NCI-H460 (cell line): ENCODE measurements at places on chromosomes 1 and 21.

DNA sequence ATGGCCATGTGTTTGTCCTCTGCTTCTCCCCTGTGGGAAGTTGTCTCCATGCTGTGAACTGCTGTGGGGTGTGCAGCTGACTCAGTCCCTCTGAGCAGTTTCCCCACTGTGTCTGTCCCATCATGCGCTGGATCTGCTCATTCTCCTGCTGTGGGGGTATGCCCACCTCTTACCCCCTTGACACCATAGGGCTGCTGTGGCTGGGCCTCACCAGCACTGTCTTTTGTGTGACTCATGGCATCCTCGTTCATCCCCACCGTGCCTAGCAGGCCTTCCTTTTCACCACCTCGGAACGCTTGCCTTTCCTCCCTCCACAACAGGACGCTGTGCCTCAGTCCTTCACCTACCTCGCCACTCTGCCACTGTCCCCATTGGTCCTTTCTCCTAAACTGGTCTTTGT, 27.3 kb downstream of the VANGL2 start:
- no peak for DNase-seq

- DNase-seq: no peak
Measured at GRCh38 chr1:220272841-220273090, 513 bp upstream of the RAB3GAP2 start.

GRCh38 chr1:20185834-20186782, at the start of the genes PLA2G2C and UBXN10:
TSS of gene PLA2G2C (minus strand) at chr1:20186518. CDS start at chr1:20177363, 9,155 bp downstream.
TSS of gene UBXN10 (plus strand) at chr1:20186096. CDS start at chr1:20190562, 4,466 bp downstream.
- no peak for DNase-seq

DNA sequence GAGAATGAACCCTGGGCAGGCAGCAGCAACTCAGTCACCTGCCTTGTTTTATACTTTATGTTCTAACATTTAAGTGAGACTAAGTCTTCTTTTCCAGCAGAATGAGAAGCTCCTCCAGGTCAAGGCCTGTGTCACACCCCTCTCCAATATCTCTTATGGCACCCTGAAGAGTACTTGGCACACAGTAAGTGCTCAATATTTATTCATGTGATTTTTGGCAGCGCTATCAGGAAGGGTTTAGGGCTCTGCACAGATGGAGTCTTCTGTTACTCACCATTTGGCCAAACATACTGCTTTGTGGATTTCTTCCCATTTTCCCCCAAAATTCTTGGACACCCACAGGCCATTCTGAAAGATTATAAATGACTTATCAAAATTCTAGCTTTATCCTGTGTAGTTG, 43.8 kb upstream of the MYBPHL start:
- no peak for DNase-seq

GRCh38 chr21:15928686-15929425, 199.1 kb downstream of the USP25 start:
- no peak for DNase-seq

- no peak for DNase-seq
Measured at GRCh38 chr21:42496839-42497202, 797 bp upstream of the RSPH1 start.

- no peak for DNase-seq
Measured at GRCh38 chr1:9326596-9326995, 33.9 kb downstream of the SPSB1 start.

DNA sequence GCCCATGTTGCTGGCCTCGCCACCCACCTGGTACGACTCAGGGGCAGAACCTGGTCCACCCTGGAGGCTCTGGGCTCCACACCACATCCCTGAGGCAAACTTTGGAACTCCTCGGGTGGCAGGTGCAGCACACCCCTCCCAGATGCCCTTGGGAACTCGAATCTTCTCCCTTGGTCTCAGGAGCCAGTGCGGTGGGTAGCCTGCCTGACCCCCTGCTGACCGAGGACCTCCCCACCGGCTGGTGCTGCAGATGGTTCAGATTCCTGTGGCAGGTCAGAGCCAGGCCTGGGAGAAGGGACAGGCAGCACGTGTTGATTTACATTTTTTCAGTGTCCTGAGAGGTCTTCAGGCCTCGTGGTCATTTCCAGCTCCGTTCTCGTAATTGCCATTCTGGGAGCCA, 6.3 kb upstream of the CFAP410 start:
- DNase-seq: no peak

GRCh38 chr1:38072858-38073257, 26.3 kb upstream of the POU3F1 start:
- DNase-seq: no peak

GRCh38 chr21:26147535-26147934, 23.0 kb downstream of the APP start:
- no peak for DNase-seq

GRCh38 chr1:15226388-15227255, 20.4 kb upstream of the FHAD1 start:
- no peak for DNase-seq

DNA sequence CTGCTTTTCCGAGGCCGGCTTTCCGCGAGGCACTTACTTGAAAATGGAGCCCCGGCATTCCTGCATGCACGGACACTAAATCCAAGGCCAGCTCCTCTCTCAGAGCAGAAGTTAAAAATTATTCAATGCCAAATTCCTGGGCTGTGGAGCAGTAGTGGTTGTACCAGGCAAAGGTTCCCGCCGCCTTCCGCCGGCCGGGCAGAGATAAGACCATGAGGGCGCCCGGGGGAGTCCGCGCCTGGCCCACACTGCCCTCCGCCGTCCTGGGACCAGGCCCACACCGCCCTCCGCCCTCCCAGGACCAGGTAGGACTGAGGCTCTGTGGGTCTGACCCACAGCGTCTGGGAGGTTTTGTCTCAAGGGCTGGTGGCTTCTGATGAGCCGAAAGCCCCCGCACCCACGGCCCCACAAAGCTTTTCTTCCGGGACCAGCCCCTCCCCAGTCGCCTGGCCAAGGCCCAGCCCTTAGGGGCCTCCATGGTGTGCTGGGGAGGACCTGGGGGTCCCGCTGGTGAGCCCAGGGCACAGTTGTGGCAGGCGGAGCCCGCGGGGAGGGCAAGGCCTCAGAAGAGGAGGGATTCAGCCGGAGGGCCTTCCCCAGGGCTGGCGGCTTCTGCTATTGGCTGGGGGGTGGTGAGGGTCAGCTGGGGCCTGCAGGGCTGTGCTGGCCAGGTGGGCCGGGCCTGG, 12.7 kb upstream of the C1orf159 start:
- DNase-seq: no peak

- DNase-seq: no peak
Measured at GRCh38 chr1:73310797-73311381, 887.1 kb downstream of the LRRIQ3 start.

DNA sequence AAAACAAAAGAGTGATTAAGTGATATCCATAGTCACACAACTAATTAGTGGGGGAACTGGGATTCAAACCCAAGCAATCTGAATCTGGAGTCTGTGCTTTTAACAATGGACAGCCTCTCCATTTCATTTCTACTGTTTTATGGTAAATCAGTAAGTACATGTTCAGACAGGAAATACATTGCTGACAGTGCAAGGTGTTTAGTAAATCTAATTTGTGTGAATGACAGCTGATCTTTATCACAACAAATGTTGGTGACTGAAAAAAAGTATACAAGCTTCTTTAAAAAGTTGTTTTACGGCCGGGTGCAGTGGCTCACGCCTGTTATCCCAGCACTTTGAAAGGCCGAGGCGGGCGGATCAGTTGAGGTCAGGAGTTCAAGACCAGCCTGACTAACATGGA, 20.6 kb downstream of the DONSON start:
- DNase-seq: no peak

- DNase-seq: peak; percentile 72
Measured at GRCh38 chr1:183543619-183544204, 46.5 kb downstream of the NCF2 start.

GRCh38 chr1:61190153-61190552, 107.8 kb downstream of the NFIA start:
- no peak for DNase-seq

GRCh38 chr1:31955917-31956736, 18.0 kb upstream of the PTP4A2 start:
- peak; percentile 97 for DNase-seq

DNA sequence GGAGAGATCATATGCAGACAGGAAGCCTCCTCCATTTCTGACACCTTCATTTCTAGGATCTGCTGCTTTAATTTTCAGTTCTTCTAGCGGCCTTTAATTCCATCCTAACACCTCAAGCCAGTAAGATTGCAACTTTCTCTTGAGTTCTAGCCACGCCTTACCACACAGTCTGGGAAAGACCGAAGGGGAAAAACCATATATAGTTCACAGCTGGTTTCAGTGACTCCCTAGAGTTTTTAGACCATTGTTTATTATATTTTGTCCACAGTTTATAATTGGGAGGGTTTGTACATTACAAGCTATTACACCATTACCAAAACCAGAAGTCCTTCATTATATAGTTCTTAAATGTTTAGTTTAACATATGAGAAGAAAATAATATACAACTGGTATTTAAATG, 37.5 kb downstream of the DPH5 start:
- DNase-seq: no peak

GRCh38 chr1:28848416-28848815, 36.4 kb downstream of the OPRD1 start:
- DNase-seq: no peak

- no peak for DNase-seq
Measured at GRCh38 chr1:42851420-42851819, 5.0 kb downstream of the ZNF691 start.

- DNase-seq: no peak
Measured at GRCh38 chr1:31259746-31260145, 20.1 kb upstream of the NKAIN1 start.

DNA sequence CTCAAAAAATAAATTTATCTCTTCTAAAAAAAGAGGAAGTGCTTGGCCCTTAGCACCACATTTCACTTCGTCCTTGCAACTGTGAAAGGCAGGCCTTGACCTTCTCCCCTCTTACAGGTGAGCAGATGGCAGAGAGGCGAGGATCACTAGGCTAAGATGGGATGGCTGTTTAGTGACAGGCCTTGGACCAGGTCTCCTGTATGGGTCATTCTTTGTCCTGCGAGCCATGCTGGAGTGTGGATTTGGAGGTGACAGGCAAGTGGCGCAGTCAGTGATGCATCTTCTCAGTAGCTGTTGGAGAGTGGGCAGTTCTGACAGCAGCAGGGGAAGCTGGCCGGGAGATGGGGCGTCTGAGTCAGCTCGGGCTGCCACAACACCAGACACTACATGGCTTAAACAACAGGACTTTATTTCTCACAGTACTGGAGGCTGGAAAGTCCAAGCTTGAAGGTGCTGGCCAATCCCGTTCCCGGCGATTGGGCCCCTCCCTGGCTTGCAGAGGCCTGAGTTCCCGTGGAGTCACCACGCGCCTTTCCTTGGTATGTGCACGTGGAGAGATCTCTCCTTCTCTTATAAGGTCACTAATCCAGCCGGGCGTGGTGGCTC, 16.5 kb downstream of the SLC27A3 start:
- DNase-seq: no peak

GRCh38 chr1:26932531-26932930, 11.0 kb downstream of the NUDC start:
- no peak for DNase-seq

DNA sequence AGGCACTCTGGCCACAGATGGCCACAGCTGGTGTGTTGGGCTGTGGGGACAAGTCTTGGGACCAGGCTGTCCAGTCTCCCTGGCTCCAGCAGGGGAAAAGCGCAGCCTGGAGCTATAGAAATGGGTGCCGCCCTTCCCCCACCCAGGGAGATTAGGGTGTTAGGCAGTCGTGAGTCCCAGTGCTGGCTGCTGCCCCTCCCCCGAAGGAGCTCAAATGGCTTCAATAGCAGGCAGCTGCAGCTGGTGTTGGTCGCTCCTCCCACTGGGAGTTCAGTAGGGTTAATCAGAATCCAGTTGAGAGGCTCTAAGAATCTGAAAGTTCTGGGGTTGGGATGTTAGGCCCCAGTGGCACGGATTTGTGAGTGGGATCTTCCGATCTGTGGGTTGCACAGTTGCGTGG, 595.6 kb upstream of the PKN2 start:
- DNase-seq: no peak

- no peak for DNase-seq
Measured at GRCh38 chr1:107140703-107141490, at the start of gene NTNG1. TSS of gene NTNG1 (plus strand) at chr1:107141039.

GRCh38 chr1:3998086-3998485, 98.0 kb upstream of the C1orf174 start:
- no peak for DNase-seq

GRCh38 chr1:60893136-60893930, 189.0 kb upstream of the NFIA start:
- DNase-seq: no peak

DNA sequence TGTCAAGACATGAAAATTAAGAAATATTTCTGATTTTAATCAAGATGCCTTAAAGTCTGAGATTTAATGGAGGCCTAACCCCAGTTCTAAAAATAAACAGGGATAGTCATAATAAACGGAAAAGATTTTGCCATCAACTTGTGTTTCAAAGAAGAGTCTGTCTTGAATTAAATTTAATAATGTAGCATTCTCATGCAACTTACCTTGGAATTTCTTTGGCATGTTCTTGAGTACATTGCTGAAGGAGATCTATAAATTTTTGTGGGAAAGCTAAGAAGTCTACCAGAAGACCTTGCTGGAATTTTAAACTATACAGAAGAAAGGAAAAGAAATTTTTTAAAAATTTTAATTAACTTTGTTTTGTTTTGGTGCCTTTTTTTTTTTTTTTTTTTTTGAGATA, 10.6 kb downstream of the SASS6 start:
- DNase-seq: no peak

- DNase-seq: no peak
Measured at GRCh38 chr21:44820851-44821250, 3.0 kb upstream of the SUMO3 start.

- no peak for DNase-seq
Measured at GRCh38 chr1:8874230-8875201, 4.0 kb downstream of the ENO1 start.

DNA sequence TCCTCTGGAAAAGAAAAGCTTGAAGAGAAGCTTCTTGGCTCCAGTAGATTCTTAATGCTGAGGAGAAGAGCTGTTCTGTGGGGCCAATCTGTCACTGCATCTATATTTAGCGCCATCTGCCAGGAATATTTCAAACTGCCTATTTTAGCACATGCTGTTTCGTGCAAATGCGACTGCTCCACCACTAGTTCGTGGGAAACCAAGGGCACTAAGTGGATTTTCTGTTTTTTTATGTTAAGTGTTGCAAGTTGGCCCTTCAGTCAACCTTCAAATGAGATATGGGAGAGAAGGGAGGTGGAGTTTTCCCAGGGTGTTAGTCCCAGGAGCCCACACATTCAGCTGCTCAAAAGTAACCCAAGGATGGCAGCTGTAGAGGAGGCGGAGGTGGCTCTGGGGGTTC, 91.9 kb downstream of the TSEN15 start:
- DNase-seq: no peak

GRCh38 chr1:62906428-62906886, 122.5 kb downstream of the ATG4C start:
- peak; percentile 15 for DNase-seq

DNA sequence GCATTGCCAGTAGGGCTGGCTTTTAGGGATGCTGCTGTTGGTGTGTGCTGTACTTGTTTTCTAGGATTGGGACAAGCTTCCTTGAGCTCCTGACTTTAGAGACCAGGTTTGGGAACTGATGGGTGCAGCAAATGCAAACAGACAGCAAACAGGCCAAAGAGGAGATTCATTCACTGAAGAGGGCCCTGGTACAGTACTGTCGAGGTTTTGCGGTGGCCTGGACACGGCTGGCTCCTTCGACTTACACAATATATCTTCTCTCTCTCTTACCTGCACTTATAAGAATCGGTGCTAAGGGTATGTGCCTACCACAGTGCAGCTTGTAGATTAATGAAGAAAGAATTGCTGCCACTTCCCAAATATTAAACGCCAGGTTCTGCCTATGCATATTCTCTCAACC, 44.6 kb downstream of the ATP1A1 start:
- DNase-seq: no peak
